AG09309 (cell line): ENCODE measurements at places on chromosomes 12 and 14.

DNA sequence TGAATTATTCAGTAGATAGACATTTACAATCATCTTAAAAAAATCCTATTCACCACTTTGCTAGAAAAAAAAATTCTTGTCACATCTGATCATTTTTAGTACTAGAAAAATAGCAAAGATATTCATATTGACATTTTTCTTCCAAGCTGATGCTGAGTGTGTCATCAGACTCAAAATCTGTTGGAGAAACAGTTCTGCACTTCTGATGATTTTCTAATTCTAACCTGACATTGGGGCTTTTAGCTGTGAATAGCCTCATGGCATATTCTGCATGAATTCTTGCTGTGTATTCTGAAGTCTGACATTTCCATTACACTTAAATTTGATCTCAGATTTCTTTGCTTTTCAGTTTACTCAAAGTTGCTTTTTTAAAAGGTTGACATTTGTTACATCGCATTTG is 150.1 kb downstream of the PIK3C2G start:
- no peak for DNase-seq

GRCh38 chr12:69042970-69043369 is 110.0 kb upstream of the CPM start:
- DNase-seq: no peak

- no peak for DNase-seq
Observed at GRCh38 chr14:29111554-29111953, 345.0 kb downstream of the FOXG1 start.

- peak; percentile 38 for DNase-seq
Observed at GRCh38 chr14:63470962-63471793, 72.0 kb downstream of the PPP2R5E start.

DNA sequence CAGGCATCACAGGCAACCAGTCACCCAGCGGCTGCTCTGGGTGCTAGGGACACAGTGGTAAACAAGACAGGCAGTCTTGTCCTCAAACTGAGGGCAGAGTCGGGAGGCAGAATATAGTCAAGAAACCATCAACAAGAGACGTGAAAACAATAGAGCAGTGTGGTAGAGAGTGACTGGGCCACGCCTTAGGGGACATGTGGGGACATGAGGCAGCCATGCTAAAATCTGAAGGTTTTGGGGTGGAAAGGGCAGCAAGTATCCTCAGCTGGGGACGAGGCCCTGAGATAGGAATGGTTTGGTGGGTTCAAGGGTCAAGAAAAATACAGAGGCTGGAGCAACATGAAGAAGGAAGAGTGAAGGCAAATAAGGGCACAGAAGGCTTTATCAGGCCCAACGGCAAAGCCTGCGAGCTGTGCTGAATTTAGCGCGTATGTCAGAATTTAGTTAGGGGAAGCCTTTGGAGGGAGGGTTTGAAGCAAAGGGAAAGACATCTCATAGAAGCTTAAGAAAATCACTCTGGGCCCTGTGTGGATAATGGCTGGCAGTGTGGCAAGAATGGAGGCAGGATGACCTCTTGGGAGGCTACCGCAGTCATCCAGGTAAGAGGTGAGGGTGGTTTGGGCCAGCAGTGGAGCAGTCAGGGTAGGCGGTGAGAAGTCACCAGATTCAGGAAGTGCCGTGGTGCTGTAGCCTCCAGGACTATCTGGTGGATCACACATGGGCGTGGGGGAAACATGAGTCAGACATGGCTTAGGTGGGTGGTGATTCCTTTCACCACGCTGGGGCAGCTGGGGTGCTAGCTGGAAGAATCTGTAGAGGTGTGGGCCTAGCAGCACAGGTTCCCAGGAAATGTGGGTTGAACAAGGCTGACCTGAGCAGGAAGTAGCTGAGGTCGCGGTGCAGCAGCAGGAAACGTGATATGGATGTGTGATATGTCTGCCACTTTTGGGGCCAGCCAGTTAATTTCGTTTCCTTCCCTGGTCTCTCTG is 3.0 kb downstream of the EVL start:
- DNase-seq: no peak

GRCh38 chr14:55705651-55706364 is 125.8 kb downstream of the KTN1 start:
- no peak for DNase-seq

DNA sequence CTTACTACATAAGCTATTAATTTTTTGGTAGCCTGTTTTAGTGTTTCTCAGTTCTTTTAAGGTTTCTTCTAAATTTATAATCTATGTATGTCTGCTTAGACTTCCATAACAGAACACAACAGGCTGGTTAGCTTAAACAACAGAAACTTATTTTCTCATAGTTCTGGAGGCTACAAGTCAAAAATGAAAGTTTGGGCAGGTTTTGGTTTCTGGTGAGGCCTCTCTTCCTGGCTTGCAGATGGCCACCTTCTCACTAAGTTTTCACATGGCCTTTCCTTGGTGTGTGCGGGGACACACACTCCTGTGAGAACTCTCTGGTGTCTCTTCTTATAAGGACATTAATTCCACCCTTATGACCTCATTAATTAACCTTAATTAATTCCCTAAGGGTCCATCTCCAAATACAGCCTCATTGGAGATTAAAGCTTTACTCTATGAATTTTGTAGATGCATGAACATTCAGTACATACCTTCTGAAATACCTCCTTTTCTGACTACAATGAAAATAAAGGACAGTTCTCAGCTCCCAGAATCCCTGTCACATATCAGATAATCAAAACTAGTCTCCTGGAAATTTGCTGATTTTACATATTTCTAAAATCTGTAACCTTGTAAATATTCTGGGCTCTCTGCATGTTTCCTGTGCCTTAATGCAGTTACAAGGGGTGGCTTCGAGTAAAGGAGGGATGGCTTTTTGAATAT is 23.2 kb upstream of the BMAL2 start:
- DNase-seq: no peak

DNA sequence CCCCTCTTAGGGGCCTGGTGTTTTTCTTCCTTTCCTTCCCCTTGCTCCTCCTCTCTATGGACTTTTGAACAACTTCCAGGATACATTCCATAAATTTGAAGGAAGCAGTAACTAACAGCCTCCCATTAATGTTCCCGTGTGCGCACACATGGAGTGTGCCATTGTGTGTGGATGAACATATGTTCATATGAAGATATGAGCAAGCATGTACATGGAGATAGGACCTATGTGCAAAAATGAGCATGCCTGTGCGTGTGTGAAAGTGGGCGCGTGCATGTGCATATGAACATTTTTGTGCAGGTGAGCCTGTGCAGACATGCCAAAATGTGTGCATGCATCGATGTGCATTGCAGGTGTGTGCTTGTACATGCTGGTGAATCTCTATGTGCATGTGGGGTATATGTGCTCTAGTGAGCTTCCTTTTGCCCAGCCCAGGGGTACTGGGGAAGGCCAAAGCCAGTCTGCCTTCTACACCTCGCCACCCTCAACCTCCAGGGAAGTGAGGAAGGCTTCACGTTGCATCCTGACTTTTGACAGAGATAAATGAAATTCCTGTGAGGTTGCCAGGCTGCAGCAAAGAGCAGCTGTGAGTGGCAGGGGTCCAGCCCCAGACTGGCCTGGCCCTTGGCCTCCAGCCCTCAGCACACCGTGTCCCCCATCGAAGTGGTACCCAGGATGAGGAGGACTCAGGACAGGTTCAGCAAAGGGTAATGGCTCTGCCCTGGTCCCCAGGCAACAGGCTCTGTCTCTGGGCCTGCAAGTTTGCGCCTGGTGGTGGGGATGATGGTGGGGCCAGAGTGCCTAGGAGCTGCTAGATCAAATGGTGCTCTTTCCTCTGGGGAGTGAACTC is 21.1 kb upstream of the PGF start:
- no peak for DNase-seq

DNA sequence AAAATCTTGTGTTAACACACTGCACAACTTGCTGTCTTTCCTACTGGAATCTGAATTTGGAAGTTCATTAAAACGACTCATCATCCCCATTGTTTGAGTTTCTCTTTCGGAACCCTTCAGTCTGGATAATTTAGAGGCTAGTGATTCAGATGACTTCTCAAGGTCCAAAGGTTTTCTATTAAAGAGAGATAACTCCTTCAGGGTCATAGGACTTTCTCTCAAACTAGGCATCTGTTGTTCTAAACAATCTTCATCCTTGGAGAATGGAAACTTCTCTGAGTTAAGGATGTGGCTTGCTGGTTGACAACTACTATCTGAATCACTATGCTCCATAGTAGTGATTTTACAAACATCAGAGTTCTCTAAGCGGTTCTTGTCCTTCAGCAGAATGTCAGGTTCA is 4.4 kb downstream of the MLH3 start:
- DNase-seq: no peak

DNA sequence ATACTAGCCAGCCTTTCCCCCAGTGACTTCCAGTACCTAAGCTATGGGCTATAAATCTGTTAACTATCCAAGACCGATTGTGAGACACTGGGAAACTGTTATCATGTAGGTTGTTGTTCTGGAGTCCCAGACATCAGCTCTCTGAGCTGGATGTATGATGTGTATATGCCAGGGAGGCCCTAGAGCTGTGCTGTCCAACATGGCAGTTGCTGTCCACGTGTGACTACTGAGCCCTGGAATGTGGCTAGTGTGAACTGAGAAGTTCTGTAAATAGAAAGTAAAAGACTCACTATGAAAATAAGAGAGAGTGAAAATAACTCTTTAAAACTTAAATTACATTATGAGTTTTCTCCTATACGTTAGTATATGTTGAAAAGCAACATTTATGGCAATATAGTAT is 755.8 kb upstream of the FBXO33 start:
- DNase-seq: no peak

DNA sequence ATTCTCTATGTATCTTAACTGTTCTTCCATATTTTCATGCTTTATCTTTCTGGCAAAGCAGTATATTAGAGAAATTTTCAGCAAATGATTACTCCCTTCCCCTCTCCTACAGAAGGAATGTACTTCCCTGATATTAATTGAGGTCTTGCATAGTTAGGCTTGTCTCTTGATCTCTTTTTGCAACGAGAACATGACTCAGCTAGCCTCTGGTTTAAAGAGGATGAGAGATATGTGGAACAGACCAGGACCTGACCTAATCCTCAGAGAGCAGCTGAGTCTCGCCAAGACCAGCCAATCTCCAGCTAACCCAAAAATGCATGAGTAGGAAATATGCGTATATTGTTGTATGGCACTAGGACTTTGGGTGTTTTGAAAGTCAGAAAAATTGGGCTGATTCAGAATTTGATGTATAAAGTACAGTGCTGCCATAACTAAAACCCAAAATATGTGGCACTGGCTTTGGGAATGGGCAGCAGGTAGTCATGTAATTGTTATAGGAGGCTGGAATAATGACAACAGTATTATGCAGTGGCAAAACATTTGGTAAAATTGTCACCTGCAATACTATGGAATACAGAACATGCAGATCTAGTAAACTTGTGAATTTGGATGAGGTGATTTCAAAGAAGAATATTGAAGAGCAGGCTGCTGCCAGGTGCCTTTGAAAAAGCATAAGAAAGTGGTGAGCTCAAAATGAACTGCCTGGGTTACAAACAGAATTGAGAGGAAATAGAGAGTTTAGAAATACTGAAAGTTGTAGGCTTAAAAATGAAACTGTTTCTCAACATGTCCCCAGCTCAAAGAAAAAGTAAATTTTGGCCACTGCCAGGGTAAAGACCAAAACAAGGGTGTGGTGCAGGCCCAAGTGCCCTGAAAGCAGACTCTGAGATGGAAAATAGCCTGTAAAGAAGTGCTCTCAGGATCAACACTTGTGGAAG is 9.3 kb upstream of the USP15 start:
- DNase-seq: no peak

- no peak for DNase-seq
Observed at GRCh38 chr12:56995930-56996496, 10.3 kb downstream of the ZBTB39 start.

DNA sequence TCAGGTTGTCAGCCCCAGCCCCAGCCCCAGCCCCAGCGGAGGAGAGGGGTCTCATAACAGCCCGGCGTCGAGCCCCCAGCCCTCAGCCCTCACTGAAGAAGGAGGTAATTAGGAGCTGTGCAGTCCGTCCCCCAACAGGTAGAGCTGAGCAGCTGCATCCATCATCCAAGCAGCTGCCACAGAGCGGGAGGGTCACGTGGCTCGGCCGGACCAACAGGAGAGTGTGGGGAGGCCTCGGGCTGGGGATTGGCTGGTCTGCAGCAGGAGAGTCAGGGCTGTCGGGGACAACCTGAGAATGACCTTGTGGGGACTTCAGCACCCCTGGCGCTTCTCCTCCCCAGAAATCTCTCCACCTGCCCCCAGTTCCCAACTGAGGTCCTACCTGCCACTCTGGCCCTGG is 29.6 kb downstream of the SMUG1 start:
- no peak for DNase-seq

DNA sequence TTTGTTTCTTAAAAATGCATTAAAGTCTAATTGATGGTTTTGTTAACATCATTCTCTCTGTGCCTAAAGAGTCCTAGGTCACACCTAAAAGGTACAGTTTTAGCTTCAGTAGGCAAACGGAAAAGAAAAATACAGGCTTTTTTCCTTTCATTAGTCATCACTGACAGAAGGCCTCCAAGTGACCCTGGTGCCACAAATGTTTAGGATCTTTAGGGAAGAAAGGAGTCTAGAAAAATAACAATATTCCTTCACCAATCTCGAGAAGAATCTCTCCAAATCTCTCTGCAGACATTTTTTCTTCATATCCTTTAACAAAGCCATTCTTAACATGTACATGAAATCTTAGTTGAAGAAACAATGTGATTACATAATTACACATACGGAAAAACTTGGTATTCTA is 2.0 kb downstream of the DENND5B start:
- no peak for DNase-seq

DNA sequence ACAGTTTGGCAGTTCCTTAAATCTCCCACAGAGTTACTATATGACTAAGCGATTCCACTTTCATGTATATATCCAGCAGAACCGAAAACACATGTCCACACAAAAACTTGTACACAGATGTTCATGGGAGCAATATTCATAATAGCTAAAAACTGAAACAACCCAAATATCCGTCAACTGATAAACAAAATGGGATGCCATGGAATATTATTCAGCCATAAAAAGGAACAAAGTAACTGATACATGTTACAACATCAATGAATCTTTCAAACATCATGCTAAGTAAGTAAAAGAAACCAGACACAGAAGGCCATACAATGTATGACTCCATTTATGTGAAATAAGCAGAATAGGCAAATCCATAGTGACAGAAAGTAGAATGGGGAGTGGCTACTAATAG is 80.2 kb upstream of the GPHB5 start:
- DNase-seq: no peak

DNA sequence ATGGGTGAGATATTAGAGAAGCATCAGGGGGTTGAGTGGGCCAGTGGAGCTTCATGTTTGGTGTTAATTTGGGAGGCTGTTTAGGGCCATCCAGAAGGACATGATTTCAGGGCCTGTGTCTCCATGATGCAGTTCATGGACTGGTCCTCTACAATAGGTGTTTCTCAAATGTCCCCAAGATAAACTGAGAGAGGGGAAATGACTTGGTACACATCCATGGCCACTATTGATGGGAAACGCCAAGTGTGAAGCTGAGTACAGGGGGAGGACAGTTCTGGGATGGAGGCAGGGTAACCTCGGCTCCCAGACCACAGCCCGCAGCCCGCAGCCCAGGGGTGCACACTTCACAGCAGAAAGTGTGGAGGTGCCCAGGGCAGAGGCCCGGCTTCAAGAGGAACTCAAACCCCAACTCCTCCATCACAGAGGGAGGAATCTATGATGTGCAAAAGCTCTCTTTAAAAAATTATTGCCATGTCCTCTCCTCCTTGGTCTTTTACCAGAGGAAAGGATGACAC is 33.3 kb downstream of the CACNA2D4 start:
- no peak for DNase-seq
